Heart right ventricle (tissue), 16 donors: ENCODE measurements at places on chromosomes 7 and 10. TPM values are rescaled to one million over a fixed set of nuclear protein-coding genes. Genes with fewer than 3 reads are reported as not detected.

GRCh38 chr7:51220226-51220625, 96.4 kb downstream of the COBL start:
- DNase-seq = no peak

GRCh38 chr7:143413123-143413522, 4.5 kb upstream of the EPHA1 start:
- no peak for DNase-seq

GRCh38 chr10:112258407-112258806, 24.8 kb upstream of the TECTB start:
- no peak for DNase-seq

DNA sequence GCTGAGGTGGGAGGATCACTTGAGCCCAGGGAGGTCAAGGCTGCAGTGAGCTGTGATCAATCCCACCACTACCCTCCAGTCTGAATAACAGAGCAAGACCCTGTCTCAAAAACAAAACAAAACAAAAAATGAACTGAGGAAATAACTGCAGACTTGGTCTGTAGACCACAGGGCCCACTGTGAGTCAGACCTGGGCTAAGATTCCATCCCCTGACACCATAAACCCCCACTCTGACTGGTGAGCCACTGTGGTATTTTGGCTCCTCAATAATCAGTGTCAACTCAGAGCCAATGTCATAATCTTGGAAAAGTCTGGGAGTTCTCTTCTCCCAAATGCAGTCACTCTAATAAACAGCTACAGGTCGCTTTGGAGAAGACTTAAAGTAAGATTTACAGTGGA, 24.0 kb upstream of the ERCC6 start:
- DNase-seq = no peak

GRCh38 chr10:57716884-57717283, 550.8 kb downstream of the IPMK start:
- no peak for DNase-seq

DNA sequence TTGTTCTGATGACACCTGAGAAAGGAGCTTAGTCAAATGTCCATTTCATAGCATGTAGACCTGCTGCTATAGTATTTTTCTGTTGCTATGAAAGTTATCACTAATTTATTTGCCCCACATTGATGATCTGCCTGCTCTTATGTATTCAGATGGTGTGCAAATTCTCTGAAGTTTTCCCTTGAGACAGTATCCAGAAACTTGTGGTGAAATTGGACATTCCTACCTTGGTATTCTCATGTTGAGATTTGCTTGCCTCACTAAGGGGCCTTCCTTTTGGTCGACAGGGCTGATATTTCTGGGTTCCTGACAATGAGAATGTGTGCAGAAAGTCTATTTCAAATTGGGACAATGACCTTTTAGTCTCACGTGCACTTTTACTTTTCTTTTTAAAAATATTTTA, 253.2 kb upstream of the FZD8 start:
- no peak for DNase-seq

DNA sequence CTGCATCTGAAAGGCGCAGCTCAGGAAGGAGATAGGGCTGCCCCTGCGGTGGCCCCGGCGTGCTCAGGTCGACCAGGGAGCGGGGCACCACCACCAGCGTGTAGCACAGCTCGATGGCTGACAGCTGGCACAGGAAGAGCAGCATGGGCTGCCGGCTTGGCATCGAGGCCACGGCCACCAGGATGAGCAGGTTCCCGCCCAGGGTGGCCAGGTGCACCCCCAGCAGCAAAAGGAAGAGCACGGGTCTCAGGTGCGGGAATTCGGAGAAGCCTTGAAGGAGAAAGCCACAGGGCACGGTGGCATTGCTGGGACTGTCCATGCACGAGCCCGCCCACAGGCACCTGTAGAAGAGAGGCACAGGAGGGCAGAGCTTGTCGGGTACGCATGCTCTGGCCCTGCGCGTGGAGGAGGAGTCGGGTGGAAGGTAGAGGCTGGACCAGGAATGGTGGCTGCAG, 33.9 kb downstream of the TAS2R41 start:
- no peak for DNase-seq

- no peak for DNase-seq
Measured at GRCh38 chr10:98463976-98464754, 17.4 kb upstream of the HPS1 start.

DNA sequence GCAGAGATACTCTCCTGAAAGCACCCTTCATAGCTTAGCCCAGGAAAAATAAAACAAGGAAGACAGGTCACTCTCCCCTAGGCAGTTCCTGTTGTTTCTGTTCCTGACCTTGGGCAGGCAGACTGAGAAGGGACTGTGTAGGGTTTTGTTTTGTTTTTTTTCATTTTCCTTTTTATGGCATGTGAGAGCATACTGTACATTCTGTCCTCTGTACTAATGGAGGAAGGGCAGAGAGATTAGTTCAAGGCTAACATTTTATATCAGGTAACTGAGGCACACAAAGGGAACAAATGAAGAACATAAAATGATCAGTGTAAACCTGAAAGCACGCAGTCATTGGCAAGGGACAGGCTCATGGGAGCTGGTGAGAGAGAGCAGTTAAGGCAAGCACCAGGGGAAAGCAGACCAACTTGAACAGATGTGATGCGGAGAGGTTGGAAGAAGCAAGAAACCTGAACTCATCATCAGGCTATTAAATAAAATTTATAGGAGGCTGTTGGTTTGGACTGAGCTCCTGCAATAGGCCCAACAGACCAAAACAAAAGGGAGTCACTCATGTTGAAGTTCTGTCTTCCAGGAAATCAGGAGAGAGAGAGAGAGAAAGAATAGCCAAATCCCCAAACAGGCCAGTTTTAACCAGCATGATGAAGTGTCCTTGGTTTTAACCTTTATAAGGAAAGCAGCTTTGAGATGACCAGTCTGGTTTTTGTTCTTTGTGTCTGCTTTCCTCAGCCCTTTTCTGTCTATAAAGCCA, 34.1 kb upstream of the PDCD4 start:
- no peak for DNase-seq

DNA sequence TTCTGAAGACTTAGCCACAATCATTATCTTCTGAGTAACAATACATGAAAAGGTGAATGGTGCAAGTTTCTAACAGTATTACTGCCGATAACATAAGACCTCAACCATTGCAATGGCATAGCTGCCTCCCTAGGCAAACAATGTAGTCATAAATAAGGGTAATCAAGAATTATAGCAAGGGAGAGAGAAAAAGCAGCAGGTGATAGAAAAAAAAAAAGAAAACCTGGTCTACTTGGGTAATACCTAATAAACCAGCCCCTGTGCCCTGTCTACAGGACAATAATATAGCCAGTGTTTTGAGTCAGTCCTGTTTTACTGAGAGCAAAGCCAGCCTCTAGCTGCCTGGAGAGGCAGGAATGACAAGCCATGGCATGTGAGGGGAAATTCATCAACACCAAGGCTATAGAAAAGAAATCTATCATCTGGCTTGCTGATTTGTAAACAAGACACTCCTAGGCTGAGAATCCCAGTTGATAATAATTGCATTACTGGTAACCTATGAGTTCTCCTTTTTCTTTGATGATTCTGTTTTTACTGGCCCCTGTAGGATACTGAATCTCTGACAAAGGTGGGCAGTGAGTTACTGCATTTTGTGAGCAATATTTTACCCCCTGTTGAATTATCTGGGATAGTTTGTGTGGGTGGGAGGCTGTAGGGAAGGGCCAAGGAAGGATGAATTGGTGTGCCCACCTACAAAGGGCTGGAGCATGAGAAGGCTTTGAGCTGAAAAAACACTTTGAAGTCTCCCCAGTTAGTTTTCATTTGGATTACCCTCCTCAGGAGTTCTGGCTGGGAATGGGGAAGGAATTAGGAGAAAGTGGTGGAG, 1.7 kb upstream of the WEE2 start:
- no peak for DNase-seq

GRCh38 chr7:85708221-85708620, 521.4 kb upstream of the SEMA3D start:
- DNase-seq = no peak

- no peak for DNase-seq
Measured at GRCh38 chr10:61389887-61390286, 63.3 kb downstream of the TMEM26 start.

GRCh38 chr10:110218632-110219031, 11.2 kb downstream of the MXI1 start:
- DNase-seq = no peak

GRCh38 chr10:4807761-4808507, 18.1 kb upstream of the AKR1E2 start:
- DNase-seq = no peak

GRCh38 chr7:71682841-71683781, 551.2 kb downstream of the GALNT17 start:
- no peak for DNase-seq

The SPDYE3 gene
- total RNA-seq = not detected

The DDIT4 gene
- 47.7 TPM for total RNA-seq

The TMEM139 gene
- total RNA-seq = 11.5 TPM

The ACSM6 gene
- total RNA-seq = not detected

The NXPH1 gene
- total RNA-seq = not detected

The BEND7 gene
- 12.3 TPM for total RNA-seq

The GSTO1 gene
- total RNA-seq = 161 TPM

The NEURL1 gene
- not detected for total RNA-seq

The CLEC5A gene
- total RNA-seq = 0.17 TPM
